GM12891 (cell line): ENCODE measurements at places on chromosomes 4 and X.

GRCh38 chr4:6727943-6728250 is 11.9 kb downstream of the BLOC1S4 start:
- DNase-seq, result no peak

- DNase-seq, result peak; percentile 63
Measured at GRCh38 chr4:76301068-76301774, 5.3 kb upstream of the STBD1 start.

DNA sequence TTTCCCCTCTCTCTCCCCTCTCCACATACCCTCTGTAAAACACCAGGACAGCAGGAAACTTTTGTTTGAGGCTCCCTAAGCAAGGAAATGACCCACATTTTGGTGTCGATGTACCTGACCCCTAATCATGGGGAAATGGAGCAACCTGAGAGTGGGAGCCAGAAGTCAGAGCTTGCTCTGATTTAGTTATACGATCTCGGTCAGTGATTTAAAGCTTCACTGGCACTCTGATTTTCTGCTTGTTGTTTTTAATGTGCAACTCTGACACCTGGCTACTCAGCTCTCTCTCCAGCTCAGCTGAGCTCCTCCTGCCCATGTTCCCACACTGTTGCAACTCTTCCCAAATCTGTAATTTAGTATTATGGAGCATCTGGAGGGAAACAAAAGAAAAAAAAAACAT is 408.6 kb downstream of the ADAM29 start:
- DNase-seq, result no peak

GRCh38 chrX:119145241-119145653 is 17.6 kb upstream of the KIAA1210 start:
- no peak for DNase-seq

GRCh38 chr4:88681209-88681608 is 16.4 kb downstream of the NAP1L5 start:
- no peak for DNase-seq

DNA sequence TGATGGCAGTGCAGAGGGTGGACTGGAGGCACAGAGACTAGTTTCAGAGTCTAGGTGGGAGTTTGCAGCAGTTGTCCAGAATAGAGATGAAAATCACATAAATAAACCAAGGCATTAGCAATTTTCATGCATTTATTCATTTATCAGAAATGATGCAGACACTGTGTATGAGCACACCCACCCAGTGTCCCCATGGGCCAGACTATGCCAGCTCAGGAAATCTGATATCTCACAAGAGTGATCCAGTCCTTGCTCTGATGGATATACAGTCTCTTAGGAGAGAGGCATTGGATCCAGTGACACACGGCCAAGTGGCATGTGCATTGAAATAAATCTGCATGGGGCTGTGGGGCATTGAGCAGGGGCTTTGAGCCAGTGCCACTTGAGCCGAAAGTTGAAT is 228.2 kb downstream of the FRMPD4 start:
- DNase-seq, result no peak

DNA sequence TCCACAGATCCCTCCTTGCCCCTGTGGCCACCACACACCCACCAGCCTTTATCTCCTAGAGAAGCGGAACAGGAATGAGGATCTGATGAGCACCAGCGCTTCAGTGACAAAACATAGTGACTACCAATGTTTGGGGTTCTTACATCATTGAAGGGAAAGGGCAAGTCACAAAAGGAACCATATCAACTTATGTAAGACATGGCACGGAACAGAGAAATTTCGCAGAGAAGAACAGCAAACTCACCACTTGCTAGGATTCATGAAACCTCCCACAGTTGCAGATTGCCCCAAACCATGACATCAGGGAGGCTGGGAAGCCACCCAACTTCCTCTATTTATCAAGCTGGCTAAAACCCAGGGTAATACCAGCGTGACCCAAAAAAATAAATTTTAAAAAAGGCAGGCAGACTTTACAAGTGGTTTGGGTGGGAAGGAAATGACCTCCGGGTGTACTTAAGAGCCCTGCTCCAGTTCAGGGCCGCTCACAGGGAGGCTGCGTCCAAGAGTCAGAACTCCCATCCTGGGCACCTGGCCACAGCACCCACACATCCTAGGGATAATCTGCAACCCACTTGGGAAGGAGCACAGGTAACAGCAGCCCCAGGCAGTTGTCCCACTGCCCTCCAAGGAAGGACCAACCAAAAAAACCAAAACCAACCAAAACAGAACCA is 36.0 kb downstream of the ADGRG2 start:
- no peak for DNase-seq

DNA sequence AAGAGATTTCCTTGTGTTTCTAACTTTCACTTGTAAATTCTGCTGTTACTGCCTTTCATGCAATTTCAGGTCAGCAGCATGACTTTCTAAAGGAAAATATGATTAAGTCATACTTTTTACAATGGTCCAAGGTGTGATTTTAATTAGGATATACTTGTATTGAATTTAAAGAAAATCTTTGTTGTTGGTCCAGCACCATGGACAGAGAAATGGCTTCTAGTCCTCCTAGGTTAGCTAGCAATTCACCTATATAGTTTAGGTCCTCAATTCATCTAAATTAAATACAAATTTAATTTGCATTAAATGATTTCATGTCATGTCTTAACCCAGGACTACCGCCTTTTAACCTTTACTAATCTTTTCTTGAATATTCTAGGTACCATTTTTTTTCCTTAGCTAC is 304.9 kb upstream of the RPS6KA3 start:
- no peak for DNase-seq

DNA sequence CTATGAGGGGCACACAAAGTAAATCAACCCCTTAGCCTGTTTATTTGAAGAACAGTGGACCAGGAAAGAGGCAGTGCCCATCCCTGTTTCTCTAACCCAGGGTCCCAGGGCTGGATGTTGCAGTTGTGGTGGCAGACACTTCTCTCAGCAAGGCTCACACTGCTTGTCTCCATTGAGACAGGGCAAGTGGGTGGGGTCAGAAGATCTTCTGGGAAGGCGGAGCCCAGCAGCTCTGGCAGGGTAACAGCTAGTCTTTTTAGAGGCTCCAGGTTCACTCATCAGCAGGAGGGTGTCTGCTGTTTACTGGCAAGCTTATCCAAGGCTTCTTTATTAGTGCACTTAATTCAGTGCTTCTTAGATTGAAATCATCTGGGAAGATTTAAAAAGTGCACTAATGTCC is 659.8 kb upstream of the DIPK2B start:
- DNase-seq, result no peak

GRCh38 chr4:86307432-86307831 is 52.4 kb downstream of the MAPK10 start:
- no peak for DNase-seq

- no peak for DNase-seq
Measured at GRCh38 chrX:135345107-135345589, 35.9 kb downstream of the ETDC start.

GRCh38 chrX:69614886-69615285 is 1.0 kb upstream of the EDA start:
- no peak for DNase-seq

GRCh38 chrX:6228720-6229119 is at the start of gene NLGN4X:
Gene NLGN4X, minus strand, starts transcription at chrX:6228867. Its CDS starts 77,401 bp downstream, at chrX:6151466.
- DNase-seq, result no peak

DNA sequence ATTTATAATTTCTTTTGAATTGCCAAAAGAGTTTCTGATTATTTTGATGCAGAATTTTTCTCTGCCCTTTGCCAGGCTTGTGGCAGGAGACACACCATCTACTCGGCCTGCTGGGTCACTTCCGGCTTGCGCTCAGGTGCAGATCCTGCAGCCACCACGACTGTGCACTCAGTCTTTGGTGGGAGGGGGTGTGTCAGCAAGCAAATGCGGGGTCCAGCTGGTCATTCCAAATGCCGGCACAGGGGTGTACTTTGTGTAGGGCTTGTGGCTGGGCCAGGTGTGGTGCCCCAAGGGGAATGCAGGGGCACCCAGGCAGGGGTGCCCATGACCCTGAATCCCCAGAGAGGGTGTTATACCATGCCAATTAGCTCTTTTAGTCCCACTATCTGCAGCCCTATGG is 673.0 kb downstream of the TLL1 start:
- DNase-seq, result no peak

DNA sequence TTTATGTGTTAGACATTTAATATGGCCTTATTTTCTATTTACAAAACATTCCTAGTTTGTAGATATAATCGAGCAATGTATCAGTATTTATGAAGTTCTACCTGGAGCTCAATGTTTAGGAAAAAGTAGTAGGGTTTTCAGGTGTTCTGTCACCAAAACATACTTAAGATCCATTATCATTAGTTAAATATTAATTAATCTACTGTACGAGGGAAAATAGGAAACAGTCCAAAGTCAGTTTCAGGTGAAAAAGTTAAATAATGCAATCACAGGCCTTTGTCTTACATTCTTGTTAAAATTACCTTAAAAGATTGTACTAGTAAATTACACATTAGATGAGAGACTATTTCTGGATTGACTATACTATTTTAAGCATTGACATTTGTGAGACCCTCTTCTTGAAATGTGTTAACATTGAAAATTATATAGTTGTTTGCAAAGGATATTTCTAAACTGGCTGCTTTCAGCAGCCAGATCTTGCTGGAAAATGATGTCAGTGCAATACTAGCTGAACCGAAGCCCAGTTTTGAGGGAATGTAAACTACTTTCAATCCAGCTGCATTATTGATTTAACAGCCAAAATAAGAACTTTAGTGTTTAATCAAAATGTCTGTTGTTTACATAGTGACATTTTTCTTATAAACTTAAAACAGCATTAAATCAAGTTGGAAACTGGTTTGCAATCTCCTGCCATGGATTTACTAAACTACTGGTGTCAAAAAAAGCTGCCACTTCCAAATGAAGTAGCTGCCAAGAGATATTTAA is 19.3 kb downstream of the GUCY1B1 start:
- DNase-seq, result no peak

- no peak for DNase-seq
Measured at GRCh38 chr4:25246680-25247611, 13.1 kb downstream of the PI4K2B start.

DNA sequence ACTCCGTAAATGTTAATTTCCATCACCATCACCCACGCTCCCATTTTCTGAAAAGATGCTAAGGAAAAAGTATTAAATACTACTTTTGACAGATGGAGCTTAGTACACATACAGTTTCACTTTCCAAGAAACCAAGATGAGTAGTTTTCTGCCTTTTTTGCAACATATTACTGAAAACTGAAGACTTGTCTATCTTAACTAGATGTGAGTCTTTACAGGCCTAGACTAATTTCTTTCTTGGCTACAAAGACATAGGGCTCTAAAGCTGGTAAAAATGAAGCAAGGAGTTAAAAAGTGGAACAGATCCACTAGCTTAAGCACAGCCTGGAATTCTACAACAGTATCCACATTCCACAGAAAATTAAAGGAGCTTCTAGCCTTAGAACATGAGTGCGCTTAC is 68.2 kb downstream of the ATP11C start:
- DNase-seq, result no peak

- DNase-seq, result no peak
Measured at GRCh38 chrX:108439961-108440696, 491 bp downstream of the COL4A5 start.

DNA sequence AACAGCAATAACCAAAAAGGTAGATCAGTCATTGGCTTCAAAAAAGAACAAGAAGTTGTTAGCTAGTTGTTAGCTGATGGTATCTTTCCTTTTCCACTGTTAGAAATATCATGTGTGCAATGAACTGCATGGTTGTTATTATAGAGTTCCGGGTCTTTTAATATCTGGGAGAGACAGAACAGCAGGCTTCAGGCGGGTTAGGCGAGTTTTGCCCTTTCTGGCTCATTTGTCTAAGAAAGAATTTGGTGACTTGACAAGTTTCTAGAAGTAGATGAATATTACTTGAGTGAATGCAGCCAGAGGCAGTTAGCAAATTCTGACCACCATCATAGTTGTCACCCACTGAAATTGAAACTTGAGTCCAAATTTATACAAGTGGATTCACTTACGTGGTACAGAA is 88.9 kb upstream of the MID1 start:
- DNase-seq, result no peak
